WTC11 (cell line): ENCODE measurements at places on chromosomes 3 and 15. TPM values are rescaled to one million over a fixed set of nuclear protein-coding genes. Genes with fewer than 3 reads are reported as not detected.

DNA sequence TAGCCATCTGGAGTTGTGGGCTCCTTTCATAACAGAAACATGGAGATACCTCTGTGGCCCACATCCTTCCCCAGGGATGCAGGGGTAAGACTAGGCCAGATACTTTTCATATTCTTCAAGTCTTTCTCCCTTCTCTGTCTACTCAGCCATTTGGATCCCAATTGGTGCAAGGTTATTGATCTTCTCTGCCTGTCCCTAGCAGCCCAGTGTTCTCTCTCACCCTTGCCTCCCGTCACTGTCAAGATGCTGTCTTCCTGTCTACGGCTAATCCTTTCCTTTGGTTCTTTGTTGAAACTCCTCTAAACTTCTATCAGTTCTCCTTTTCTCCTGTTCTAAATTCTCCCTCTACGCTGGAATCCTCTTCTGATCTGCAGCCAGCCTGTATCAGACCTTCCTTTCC lies 51.3 kb downstream of the SENP2 start:
- DNase-seq = no peak

- no peak for DNase-seq
Measured at GRCh38 chr3:170717410-170718402, 131.8 kb upstream of the SLC7A14 start.

GRCh38 chr3:42652611-42653302 lies 740 bp upstream of the ZBTB47 start:
- no peak for DNase-seq

DNA sequence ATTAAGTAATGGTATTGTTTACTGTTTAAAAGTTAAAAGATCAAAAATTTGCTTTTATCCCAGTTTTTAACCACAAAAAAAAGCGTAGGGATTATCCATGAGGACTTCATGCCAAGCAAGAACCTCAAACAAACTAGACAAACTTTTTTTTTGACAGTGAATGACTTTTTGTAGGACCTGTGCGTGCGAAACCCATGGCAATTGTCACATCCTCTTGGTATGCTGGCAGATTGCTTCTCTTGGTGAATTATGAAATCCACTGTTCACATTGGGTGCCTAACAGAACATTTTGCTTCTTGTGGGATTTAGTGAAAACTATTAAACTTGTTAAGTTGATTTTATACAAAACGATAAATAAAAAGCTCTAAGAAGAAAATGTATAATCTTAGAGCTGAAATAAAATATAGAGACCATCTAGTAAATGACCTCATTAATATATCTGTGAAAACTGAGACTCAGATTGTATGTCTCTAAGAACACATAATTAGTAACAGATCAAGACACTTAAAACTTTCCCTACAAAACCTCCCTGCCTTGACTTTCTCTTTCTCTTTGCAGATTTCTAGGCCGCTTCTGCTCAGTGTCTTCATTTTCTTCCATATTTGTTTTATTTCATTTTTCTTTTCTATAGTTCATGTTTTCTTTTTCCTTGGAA lies 87.3 kb upstream of the CGNL1 start:
- DNase-seq = no peak

DNA sequence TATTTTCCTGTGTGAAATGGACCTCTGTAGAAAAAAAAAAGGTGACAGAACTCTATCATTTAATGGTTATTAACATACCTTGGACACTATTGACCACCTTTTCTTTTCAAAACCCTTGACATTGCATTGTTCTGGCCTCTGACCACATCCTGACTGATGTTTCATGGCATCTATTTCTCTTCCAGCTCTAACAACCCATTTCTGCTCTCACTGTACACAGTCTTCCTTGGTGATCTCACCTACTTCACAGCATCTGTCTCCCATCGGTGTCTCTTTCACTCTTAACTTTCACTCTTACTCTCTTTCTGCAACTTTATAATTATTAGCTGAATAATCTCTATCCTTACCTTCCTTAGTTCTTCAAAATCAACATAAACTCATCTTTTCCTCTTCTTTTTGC lies 217.4 kb upstream of the CD96 start:
- DNase-seq = no peak

GRCh38 chr15:49471733-49472132 lies 48.7 kb downstream of the FGF7 start:
- DNase-seq = no peak

DNA sequence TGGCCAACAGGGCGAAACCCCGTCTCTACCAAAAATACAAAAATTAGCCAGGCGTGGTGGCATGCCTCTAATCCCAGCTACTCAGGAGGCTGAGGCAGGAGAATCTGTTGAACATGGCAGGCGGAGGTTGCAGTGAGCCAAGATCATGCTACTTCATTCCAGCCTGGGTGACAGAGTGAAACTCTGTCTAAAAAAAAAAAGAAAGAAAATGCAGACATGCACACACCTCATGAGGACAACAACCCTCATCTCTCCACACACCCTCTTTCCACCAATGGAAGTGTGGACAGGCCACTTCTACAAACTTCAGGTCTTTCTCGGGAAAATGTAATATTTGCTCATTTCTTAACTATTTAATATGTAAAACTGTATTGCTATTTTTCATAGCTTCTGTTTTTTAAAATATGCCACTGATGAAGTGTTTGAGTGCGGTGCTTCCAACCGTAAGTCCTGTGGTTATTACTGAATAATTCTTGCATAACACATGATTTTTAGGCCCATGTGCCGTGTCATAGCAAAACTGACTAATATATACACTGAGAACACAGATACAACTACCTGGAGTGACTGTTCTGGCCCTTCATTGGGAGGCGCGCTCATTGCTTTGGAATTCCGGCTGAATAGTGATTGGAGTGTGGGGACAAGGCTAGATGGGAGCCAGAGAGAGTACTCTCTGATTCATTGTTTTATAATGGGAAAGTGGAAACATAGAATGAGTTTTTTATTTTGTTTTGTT lies 23.1 kb downstream of the LRRC31 start:
- no peak for DNase-seq

PPP4R2 gene
- total RNA-seq = 70.3 to 80.4 TPM (median 78.1 TPM) in 3 replicates

PDZRN3 gene
- 7.1 to 9.5 TPM (median 8.8 TPM) in 3 replicates for total RNA-seq

NPRL2 gene
- total RNA-seq = 20.6 to 26.6 TPM (median 23.9 TPM) in 3 replicates

TTLL13 gene
- total RNA-seq = 0.18 to 0.76 TPM (median 0.48 TPM) in 3 replicates

SEMA5B gene
- total RNA-seq = 20.4 to 22.0 TPM (median 20.7 TPM) in 3 replicates
